Esophagus muscularis mucosa (tissue), 4 donors: ENCODE measurements at places on chromosomes 16 and 17. TPM values are rescaled to one million over a fixed set of nuclear protein-coding genes. Genes with fewer than 3 reads are reported as not detected.

- no peak for DNase-seq
Observed at GRCh38 chr17:57524839-57525568, 220.1 kb downstream of the CCDC182 start.

GRCh38 chr16:53282975-53283946, 151.0 kb upstream of the RBL2 start:
- no peak for DNase-seq

DNA sequence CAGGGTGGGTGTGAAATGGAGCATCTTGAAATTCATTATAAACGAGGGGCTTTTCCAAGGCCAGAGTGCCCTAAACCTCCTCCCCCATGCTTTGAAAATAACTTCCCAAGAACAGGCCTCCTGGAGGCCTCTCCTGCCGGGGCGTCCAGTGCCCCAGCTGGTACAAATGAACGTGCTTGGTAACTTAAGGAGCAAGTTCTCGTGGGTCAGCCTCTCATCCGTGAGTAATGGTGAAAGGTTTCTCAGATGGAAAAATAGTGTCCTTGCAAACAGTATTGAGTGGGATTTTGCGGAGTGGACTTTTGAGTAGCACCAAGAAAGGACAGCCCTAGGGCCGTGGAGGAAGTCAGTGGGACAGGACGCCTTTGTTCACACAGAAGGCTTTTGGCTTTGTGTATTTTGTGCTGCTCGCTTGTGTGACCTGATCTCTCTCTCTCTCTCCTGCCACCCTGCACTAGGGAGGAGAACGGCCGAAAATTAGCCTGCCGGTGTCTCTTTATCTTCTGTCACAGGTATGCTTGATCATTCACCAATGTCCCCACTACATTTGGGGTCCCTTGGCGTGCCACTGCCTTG, 34.6 kb downstream of the CLEC16A start:
- DNase-seq: no peak

DNA sequence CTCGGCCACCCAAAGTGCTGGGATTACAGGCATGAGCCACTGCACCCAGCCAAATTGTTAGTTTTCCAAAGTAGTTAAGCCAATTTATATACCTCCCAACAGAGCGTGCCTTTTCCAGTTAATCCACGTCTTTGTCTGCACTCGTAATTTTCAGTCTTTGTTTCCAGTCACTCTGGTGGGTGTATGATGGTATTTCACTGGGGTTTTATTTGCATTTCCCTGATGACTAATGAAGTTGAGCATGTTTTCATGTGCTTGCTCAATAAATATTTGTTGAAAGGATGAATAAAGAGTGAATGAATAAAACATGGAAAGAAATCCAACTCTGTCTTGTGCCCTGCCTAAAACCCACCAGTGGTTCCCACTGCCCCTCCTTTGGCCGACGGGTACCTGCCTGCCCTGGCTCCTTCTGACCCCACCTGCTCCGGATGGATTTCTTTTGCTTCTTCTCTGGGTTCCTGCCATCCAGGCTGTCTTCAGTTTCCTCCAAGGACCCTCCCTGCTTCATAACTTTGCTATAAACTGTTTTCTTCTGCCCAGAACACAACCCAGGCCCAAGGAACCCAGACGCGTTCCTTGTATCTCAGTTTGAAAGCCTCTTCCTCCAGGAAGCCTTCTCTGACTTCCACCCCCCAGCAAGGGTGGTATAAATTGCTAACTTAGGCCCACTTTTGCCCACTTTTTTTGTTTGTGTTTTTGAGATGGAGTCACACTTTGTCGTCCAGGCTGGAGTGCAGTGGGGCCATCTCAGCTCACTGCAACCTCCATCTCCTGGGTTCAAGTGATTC, 3.0 kb upstream of the ABCC1 start:
- no peak for DNase-seq

DNA sequence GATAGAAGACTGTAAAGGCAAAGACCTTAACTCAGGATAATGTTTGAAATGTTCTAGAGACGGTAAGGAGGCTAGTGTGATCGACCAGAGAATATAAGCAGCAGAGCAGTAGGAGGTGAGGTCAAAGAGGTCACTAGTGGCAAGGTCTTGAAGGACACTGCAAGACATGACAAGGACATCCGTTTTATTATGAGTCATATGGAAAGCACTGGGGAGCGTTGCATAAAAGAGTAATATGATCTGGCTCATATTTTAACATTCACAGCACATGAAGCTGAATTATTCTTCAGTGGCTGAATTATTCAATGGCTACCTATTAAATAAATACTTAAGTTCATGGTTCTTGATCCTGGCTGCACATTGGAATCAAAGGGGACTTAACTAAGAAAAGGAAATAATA, 123.7 kb downstream of the SOX9 start:
- no peak for DNase-seq

DNA sequence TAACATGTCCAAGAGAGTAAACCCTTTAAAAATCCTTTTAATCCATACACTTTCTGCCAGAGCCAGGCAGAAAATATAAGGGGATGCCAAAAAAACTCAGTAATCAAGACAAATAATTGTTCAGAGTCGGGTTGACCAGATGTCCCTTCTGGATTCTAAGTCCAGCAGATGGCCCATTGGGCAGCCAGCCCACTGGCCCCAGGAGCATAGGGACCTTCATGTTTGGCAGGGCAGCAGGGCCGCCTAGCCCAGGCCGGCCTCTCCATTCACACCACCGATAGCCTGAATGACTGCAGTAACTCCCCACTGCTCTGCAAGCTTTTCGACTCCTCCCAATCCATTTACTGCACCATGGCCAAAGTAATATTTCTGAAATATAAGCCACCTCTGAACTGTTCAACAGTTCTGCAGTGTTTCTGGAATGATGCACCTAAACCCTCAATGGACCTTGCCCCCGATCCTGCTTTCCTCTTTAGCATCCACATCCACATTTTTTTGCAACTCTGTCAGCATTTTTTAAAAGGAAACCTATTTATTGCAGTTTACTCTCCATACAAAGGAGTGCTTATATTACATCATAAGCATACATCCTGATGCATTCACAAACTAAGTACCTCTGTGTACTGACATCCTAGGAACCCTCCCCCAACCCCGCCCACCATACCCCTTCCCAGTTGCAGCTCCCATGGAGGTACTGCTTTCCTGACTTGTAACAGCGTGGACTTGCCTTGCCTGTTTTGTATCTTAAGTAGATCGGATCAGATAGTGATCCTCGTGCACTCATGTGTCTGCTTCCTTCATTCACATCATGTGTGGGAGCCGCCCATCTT, 46.4 kb downstream of the LDHD start:
- DNase-seq: no peak

GRCh38 chr16:12199524-12199923, 223.0 kb downstream of the SNX29 start:
- DNase-seq: no peak

- DNase-seq: no peak
Observed at GRCh38 chr17:27345141-27345904, 51.4 kb downstream of the WSB1 start.

DNA sequence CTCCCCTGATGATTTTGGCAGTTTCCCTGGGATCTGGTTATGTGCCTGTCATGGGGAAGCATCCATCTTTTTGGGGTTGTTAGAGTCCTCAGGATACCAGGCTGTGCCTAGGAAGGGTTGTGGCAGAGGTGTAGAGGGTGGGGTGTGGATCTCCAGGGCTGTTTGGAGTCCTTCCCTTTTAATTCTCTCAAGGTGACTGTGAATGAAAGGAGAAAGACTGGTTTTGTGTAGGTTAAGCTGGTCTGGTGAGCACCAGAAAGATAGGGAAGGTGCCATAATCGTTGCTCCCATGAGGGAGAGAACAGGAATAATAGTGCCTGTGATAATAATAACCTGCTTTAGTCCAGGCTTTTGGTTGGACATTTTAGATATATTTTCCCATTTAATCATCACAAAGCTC, 7.0 kb downstream of the MAP2K4 start:
- DNase-seq: no peak

- DNase-seq: no peak
Observed at GRCh38 chr16:66391726-66392670, 25.5 kb downstream of the CDH5 start.

CAPNS2 gene
- total RNA-seq: not detected

GPR179 gene
- not detected for total RNA-seq

PDE6G gene
- not detected for total RNA-seq

SOST gene
- not detected for total RNA-seq

G6PC1 gene
- total RNA-seq: not detected

DPEP3 gene
- 0.17 TPM for total RNA-seq

NOL11 gene
- total RNA-seq: 22.4 TPM
